ENCODE measurements at places on chromosomes 2 and 18.

DNA sequence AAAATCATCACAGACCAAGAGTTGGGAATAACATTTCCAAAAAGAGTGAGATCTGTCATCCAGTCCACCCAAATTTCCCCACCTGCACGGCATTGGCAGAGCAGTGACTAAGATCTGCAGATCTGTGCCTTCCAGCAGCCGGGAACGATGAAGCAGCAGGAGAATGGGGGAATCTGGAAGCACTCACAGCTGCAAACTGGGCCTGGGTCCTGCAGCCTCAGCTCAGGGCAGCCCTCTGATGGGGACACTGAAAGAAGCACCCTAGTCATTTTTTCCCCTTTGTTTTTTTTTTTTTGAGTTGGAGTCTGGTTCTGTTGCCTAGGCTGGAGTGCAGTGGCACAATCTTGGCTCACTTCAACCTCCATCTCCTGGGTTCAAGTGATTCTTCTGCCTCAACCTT, 4.4 kb upstream of the SAG start:
- DNase-seq = no peak

DNA sequence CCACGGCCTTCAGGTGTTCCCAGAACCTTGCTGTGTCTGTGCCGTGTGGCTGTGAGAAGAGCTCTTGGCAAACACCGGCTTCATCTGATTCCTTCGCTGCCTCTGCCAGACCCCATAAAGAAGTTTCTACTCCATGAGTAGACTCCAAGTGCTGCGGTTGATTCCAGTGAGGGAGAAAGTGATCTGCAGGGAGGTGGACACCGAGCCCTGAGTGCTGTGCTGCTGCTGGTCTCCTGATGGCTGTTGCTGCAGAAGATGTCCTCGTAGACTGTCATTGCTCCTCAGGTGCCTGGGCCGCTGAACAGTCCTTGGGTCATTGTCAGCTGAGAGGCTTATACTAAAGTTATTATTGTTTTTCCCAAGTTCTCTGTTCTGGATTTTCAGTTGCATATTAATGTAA, 19.6 kb downstream of the ASB1 start:
- DNase-seq = no peak

GRCh38 chr2:68362749-68363148, 2.3 kb upstream of the PLEK start:
- no peak for DNase-seq

DNA sequence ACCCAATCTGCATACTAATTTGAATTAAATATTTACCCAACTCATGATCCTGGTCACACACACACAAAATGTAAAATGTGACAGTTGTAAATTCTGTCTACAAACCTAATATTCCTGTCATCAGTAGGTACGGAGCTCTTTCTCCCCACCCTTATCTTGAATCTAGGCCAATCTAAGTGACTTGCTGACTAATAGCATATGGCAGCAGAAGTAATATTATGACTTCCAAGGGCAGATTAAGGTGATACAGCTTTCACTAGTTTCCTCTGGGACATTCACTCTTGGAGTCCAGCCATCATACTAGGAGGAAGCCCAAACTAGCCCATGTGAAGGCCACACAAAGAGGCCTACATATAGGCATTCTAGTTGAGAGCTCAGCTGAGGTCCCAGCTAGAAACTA, 89.4 kb downstream of the TMEM131 start:
- no peak for DNase-seq

DNA sequence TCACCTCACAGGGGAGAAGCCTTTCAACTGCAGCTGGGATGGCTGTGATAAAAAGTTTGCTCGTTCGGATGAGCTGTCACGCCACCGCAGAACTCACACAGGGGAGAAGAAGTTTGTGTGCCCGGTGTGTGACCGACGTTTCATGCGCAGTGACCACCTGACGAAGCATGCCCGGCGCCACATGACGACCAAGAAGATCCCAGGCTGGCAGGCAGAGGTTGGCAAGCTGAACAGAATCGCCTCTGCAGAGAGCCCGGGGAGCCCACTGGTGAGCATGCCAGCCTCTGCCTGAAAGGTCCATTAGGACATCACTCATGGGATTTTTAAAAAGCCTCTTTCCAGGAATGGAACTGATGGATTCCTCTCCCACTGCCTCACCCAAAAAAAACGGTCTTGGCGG, 8.9 kb downstream of the KLF11 start:
- no peak for DNase-seq

GRCh38 chr18:63378919-63379638, 12.1 kb upstream of the KDSR start:
- no peak for DNase-seq

GRCh38 chr18:58223717-58224424, 179.8 kb downstream of the NEDD4L start:
- DNase-seq = peak; percentile 97

DNA sequence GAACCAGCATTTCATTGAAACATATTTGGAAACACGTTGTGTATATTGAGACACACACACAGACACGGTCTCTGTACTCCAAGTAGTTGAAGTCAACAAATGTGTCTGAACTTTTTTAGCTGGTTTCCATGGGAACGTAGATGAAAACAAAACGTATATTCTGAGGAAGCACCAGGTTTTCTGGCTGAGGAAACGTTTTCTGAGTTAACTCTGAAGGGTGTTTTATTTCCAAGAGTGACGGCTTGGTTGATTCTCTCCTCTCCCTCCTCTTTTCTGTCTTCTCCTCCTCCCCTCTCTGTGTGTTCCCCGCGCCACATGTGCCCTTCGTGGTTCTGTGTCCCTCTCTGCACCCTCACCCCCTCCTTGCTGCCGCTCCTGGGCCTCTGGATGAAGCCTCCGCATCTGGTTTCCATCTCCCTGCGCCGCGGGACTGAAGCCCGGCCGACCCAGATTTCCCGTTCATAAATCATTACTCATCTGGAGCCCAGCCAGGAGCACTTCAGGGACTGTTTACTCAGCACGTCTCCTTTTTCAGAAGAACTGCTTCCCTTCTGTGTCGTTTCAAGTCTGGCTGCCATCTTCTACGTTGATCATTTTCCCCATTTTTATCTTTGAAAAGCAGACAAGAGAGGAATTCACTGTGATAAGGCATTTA, 122.7 kb downstream of the COL6A3 start:
- DNase-seq = peak; percentile 95

DNA sequence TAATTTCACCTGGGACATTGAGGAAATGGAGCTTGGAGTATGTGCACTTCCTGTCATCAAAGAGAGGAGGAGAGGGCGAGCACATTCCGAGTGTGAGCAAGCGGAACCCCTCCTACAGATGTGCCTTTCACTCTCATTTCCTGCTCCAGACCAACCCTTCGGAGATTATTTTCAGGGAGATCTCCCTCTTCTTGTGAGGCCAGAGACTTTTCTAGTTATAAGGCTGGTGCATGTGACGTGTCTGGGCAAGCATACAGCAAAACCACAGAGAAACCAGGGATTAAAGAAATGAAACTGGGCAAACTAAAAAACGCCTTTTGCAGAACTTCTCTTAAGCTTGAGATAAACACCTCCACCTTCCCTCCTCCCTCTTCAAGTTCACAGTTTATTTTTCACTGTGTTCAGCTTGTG, 409.2 kb upstream of the TCF4 start:
- peak; percentile 73 for DNase-seq

GRCh38 chr2:47950340-47951301, 44.3 kb upstream of the FBXO11 start:
- DNase-seq = no peak

DNA sequence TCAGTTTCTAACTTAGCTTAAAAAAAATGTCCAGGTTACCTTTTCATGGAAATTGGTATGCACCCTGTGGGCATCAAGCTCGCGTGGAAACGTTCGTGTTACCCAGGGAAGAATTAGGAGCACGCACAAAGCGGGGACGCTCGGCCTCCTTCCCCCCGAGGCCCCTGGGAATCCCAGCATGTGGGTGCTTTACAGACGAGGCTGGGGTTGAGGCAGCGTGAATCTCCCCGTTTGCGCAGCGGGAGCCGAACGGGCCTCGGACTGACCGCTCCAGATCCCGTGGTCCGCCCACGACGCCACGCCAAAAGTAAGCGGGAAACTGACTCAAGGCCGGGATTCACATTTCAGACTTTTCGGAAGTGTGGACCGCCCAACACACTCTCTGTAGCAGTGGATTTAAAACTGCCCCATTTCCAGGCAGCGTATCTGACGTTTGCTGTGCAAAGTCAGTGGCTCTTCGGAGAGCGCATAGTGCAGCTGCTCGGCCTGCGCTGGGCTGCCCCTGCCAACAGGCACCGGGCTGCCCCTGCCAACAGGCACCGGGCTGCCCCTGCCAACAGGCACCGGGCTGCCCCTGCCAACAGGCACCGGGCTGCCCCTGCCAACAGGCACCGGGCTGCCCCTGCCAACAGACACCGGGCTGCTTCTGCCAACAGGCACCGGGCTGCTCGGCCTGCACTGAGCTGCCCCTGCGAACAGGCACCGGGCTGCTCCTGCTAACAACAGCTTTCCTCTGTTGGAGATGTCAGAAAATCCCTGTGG, 49.7 kb downstream of the SH3YL1 start:
- no peak for DNase-seq

- DNase-seq = peak; percentile 73
These were observed 12.0 kb downstream of the ATP6V1B1 start for GRCh38 chr2:70947556-70948184.

GRCh38 chr2:236794176-236794957, 224.7 kb downstream of the ACKR3 start:
- DNase-seq = peak; percentile 59

DNA sequence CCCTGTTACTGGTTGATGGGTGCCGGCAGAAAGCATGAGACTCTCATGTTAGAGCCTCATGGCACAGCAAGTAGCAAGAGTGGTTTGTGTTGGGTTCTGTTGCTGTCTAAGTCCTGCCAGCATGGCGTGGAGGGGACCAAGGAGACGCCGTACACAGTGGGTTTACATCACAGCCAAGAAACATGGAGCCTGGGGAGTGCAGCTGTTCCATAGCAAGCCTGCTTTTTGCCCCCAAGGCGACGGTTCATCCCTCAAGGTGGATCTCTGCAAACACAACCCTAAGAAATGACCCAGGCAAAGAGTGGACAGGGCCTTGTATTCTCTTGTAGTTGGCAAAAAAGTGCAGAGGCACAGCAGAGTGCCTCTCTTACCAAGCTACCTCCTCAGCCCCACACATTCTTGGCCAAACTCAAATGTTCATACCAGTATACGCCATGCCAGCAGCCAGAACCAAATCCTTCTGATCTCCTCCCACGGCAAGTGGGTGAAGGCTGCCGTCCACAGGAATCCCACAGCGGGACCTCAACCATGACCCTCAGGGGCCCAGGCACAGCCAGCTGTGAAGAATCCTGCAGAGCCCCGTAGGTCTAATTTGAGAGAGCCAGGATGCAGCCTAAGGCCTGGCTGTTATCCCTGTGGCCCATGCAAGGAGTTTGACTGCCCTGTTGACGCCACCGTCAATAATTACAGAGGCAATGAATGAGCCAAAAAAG, 19.0 kb downstream of the SNED1 start:
- DNase-seq = no peak

- no peak for DNase-seq
These were observed 178.9 kb downstream of the METTL4 start for GRCh38 chr18:2392446-2392845.

DNA sequence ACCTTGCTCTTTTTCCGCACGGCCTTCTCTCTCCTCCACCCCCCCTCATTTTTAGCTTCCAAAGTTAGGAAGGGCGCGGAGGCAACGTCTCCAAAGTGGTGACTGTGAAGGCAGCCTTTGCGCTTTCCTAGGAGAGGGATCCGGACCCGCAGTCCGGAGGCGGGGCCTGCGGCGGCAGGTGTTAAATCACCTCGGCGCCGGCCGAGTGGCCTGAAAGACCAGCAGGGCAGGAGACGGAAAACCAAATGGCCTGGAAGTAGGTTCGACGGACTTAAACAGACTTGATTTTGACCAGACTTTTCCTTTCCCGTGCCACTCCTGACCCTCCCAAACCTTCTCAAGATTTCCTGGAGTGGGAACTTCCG, 615 bp downstream of the GORASP2 start:
- DNase-seq = peak; percentile 64

GRCh38 chr2:164560181-164560792, 61.0 kb downstream of the GRB14 start:
- DNase-seq = peak; percentile 28

DNA sequence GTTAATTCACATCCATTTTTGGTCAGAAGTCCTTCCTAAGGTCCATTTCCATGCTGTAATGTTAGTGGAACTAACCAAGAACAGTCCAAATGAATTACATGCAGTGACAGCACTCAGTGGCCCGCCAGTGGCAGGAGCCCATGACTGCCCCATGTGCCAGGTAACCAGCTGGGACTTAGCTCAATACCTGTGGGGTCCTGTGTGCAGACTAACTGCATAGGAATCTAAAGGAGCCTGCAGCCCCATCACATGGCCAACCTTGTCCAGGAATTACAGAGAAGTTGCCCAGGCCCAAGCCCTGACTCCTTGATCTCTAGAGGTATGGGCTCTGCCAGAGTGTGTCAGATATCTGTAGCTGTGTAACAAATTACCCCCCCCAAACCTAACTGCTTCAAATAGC, 35.4 kb upstream of the GPR17 start:
- no peak for DNase-seq

DNA sequence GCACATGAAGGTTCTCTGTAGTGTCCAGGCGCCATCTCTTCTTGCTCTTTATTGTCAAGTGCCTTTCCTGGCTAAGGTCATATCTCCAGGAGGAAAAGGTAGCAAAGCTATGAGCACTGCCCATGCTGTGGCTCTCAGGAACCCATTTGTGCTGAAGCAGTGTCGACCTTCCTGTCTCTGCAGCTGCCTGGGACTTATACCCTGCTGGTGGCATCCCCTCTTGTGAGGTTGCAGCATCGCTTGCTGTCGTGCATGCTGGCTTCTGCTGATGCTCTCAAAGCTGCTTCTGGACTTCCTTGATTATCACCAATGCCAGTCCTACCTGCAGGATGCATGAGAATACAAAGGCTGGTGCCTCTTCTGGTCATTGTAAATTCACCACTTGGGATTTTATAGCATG, 22.1 kb upstream of the PTPN2 start:
- DNase-seq = no peak

DNA sequence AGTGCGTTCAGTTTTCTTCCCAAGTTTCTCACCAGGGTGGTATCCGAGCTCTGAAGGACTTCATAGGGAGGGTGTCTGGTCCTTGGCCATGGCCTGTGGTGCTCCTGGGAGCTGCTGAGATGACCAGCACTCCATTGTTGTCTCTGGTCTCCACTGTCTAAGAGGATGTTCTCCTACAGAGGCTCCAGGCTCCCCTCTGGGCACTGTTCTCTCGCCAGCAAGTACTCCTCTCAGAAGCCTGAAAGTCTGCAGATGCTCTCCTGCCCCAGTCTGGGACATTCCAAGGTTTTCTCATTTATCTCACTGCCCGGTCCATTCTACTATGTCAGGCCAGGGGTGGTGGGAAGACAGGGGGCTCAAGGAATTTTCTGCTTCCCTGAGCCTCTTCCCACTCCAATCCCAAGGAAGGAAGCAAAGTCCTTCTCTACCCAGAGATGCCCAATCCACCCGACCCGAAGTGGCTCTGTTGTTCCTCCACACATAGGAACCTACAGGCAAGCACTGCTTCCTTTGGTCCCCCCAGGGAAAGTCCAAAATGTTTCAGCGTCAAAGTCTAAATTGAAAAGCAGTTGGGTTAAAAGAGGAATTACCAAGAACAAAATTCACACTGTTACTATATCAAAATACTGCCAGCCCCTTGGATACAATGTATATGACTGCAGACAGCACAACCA, 110.5 kb downstream of the GYPC start:
- no peak for DNase-seq

All from epithelial cell of esophagus (primary cell).